ENCODE measurements at places on chromosomes 1 and 21.
A peak's percentile ranks its signal among the peaks of the same experiment; 100 is the strongest.

GRCh38 chr1:5296095-5296494 lies 641.7 kb downstream of the AJAP1 start:
- no peak for DNase-seq

- DNase-seq: no peak
Measured at GRCh38 chr1:113415310-113416070, 25.2 kb downstream of the MAGI3 start.

DNA sequence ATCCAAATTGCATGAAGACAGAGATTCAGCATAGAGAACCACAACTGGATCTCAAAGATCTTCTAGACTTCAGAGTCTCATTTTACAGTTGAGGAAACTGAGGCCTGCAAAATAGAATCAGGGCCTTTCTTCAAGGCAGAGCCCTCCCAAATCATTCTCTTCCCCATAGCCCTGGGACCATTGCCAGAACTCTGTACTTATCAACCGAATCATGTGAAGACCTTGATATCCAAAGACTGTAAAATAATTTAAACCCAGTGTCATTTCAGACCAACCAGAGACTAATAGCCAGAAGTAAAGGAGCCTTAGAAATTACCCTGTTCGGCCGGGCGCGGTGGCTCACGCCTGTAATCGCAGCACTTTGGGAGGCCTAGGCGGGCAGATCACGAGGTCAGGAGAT lies 90.1 kb downstream of the DTL start:
- no peak for DNase-seq

DNA sequence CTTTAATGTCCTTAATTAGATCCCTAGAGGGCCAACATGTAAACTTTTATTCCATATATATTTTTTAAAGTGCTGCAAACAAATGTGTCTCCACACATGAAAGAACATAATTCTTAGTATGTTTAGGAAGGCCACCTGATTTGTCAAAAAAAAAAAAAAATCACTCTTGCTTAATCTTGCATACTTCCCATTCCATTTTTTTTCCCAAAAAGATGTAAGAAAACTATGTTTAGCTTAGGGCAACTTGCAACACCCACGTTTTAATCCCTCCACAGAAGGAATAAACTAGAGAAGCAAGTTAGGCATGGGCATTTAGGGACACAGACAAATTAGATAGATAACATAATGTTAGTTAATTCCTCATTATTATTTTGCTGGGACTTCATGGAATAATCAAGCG lies 5.6 kb downstream of the YOD1 start:
- DNase-seq: no peak

- DNase-seq: peak; percentile 89
Measured at GRCh38 chr1:155499263-155499662, 63.3 kb downstream of the ASH1L start.

GRCh38 chr1:238833919-238834318 lies 552.4 kb upstream of the CHRM3 start:
- DNase-seq: no peak
